ENCODE measurements at places on chromosomes 3 and 15. TPM values are rescaled to one million over a fixed set of nuclear protein-coding genes. Genes with fewer than 3 reads are reported as not detected.

The GUCA1C gene
- total RNA-seq = not detected

DNA sequence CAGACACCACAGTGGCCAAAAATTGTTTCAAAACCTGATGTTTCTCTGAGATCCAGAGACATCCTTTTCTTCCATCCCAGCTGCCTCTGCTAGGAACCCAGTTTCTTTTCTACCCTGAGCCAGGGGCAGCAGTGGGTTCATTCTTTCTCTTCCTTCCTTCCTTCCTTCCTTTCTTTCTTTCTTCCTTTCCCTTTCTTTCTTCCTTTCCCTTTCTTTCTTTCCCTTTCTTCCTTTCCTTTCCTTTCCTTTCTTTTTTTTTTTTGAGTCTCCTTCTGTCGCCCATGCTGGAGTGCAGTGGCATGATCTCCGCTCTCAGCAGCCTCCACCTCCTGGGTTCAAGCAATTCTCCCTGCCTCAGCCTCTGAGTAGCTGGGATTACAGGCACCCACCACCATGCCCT, 30.7 kb upstream of the COPG1 start:
- DNase-seq = no peak

- DNase-seq = no peak
Observed at GRCh38 chr3:156207802-156208685, 87.7 kb downstream of the KCNAB1 start.

The GOLGA8Q gene
- total RNA-seq = not detected

The WDR93 gene
- not detected for total RNA-seq

The PLSCR2 gene
- total RNA-seq = not detected

GRCh38 chr3:27521179-27521871, 37.1 kb upstream of the SLC4A7 start:
- peak; percentile 69 for DNase-seq

- DNase-seq = no peak
Observed at GRCh38 chr15:30065025-30065801, 17.5 kb upstream of the GOLGA8J start.

GRCh38 chr3:179510496-179510895, 52.2 kb upstream of the ACTL6A start:
- DNase-seq = no peak

GRCh38 chr3:168933614-168934013, 729.9 kb downstream of the MECOM start:
- no peak for DNase-seq

DNA sequence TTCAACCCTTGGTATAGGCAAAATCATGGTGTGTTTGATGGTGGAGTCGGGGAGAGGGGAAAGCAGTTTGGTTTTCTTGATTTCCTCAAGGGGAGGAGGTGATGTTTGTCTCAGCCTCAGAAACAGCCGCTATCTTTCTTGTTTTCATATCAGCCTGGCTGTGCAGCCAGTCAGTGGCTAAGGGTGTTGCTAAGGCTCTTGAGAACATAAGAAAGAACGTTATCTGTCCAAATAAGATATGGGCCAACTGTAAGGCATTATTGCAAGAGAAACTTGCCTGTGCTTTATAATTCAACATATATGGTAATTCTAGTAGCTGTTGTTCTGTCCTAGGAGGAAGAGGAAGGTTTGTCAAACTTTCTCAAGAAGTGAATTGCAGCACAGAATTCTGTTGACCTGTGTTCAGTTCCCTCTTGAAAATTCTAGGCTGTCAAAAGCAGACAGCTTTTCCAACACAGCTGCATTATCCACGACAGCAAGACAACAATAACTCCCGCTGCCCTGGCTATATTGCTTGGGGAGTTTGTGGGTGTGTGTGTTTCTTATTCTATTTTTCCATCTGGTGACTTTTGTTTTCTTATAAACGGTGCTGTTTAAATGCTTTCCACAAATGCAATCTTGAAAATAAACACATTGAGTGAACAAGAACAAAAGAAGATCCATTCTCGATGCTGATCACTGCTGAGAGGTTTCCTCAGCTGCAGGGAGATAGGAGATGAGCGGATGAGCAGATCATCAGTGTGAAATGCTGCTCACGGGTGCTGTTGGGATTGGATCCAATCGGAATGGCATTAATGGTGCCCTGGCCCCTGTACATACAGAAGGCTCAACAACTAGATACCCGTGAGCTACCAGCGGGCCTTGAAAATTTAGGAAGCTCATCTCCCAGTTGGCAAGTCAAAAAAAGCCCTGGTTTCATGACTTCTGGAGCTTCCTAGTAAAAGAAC, 90.8 kb upstream of the TNFAIP8L3 start:
- no peak for DNase-seq

The BNIP2 gene
- total RNA-seq = 57.6 TPM

The PLOD2 gene
- total RNA-seq = 65.4 TPM

GRCh38 chr3:73774645-73775044, 149.9 kb upstream of the PDZRN3 start:
- no peak for DNase-seq

DNA sequence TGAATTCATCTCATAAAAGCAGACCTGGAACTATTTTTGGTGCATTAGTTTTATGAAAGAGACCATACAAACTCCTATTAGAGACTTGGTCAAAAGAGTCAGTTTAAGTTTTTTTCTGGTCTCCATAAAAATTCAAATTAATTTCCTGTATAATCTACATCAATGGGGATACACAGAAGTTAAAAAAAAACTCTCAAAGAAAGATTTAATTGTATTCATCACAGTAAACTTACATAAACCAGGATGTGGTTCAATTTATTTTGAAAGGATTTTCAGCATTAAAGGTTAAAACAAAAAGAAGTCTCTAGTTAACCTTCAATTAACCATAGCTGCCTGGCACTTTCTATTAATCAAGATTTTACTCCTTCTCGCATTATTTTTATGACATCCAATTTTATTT, 530.3 kb upstream of the KCNMB2 start:
- DNase-seq = no peak

- DNase-seq = no peak
Observed at GRCh38 chr3:59704292-59704691, 654.5 kb upstream of the CFAP20DC start.

- DNase-seq = no peak
Observed at GRCh38 chr3:68751888-68752287, 180.5 kb downstream of the TAFA4 start.

The BSN gene
- 0.70 TPM for total RNA-seq

The ZCWPW2 gene
- 0.53 TPM for total RNA-seq

The SMCO1 gene
- total RNA-seq = not detected

GRCh38 chr3:54366839-54367238, 244.5 kb downstream of the CACNA2D3 start:
- DNase-seq = no peak

DNA sequence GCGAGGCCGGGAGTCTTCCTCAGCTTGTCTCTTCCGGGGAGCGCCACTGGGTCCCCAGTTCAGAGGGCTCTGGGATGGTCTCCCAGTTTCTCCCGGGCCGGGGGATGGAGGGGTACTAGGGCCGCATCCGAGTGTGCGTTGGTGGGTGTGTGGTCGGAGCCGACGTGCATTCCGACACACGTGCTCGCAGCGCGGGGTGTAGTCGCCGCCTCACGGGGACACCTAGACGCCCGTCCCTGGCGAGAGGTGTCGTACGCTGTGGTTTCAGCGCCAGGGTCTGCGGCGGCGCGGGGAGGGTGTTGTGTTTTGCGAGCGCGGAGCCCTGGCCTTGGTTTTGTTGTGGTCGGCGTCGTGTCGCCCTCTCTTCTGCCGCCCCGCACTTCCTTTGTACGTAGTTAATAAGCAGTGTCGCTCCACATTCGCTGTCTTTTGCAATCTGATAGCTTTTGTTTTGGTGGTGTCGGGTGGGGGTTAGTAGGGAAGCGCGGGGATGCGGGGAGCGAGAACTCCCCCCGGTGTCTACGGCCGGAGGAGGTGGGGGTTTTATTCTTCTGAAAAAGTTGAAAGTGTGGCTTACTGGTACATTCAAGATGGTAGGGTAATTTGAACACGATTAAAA, 2.2 kb downstream of the IGF1R start:
- DNase-seq = peak; percentile 48

DNA sequence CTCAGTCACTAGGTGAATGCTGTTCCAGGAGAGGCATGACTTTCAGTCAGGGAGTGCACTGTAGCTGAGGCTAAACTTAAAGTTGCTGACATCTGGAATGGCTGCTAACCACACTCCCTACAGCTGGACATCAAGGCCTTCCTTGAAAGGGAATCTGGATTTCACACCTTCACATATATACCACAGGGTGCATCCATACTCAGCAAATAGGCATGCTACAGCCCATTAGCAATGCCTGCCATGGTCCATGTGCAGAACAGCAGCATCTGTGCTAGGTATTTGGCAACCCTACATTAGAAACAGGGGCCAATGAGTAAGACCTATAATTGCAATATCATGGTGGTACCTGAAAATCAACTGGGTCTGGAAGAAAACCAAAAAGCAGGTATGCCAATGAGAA, 74.8 kb downstream of the SNTN start:
- DNase-seq = no peak
